ENCODE measurements at places on chromosomes 16 and 17.

DNA sequence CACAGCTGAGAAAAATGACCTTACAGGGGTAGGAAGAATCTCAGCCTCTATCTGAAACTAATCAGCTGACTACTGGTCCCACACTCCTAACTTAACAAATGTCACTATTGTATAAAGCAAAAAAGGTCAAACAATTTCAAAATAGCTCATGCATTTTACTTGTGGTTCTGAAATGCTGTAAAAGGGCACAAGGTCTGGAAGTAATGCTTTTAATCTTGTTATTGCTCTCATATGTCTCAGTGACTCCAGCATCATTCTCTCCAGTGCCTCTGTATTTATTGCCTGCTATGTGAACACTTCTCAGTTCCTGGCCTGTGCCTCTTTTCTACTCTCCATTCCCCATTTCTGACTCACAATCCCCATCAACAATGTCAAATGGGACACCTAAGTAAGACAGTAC is 937.7 kb downstream of the CDH11 start:
- no peak for DNase-seq

DNA sequence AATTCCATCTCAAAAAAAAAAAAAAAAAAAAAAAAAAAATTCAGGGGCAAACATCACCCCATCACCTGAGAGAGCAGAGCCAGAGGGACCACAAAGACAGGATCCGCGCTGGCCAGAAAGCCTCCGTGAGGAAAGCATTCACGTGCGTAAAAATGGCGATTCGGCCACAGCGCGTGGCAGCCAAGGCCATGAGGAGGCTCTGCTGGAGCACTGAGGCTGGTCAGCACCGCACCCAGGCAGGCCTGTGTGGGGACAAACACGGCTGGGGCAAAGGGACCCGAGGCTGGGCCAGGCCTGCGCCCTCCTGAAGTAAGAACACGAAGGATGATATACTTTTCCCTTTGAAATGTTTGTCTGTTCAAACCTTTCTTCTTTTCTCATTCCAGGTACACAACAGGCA is 45.2 kb downstream of the MAP1LC3B start:
- no peak for DNase-seq

DNA sequence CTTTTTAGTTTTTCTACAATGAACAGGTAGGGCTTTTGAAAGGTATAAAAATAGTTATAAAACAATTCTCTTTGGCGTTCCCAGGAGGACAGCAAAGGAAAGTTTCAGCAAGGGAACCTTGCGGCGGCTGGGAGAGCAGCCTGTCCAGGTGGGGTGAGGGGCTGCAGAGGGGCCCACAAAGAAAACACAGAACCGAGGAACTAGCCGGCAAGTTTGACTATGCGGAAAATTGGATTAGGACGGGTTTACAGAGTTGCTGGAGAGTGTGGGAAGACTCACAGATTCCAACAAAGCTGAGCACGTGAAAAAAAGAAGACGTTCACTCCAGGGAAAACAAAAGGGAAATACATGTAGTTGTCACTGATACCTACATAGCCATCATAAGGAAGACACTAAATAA is 40.2 kb upstream of the METTL16 start:
- no peak for DNase-seq

DNA sequence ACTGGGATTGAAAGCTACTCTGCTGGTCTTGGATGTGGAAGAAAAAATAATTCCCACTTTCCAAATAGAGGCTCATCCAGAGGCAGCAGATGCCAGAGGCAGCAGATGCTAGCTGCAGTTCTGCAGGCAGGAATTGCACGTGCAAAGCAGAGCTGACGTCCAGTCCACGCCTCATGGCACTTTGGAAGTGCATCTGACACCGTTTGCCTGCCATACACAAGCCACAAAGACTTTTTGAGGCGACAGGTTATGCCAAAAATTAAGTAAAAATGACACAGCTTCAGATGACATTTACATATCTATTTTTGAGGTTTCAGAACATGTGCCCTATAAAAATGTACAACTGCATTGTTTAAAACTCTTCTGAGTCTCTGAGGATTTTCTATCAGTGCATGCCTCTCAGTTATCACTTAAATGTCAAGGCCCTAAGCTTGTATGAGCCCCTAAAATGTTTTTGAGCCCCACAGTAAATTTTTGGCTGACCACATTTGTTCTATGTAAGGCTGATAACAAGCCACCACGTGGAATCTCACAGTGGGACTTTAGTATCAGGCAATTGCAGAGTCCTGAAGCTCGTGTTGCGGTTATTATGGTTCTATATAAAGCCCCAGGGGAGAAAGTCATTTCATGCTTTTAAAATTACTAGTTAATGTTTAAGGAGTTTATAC is 239.2 kb downstream of the PRKCA start:
- DNase-seq, result no peak
